ENCODE measurements at places on chromosomes 2 and 18.
A peak's percentile ranks its signal among the peaks of the same experiment; 100 is the strongest.

- no peak for DNase-seq
Observed at GRCh38 chr2:236629961-236630872, 60.6 kb downstream of the ACKR3 start.

DNA sequence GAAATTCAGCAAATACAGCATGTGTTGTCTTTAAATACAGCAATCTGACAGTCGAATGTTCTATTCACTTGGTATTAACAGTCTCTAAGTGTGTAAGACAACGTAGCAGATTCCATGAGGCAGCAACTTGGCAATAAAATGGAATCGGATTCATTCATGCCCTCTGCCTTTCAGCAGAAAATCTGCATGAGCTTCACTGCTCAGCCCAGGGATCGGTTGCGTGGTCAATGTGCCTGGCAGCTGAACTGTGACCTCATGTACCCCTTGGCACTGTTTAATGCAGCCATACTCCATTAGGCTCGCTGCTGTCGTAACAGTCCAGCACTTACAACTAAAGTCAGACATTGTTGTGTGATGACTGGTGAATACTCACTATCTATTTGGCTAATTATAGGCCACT, 17.7 kb upstream of the RGPD4 start:
- DNase-seq: no peak

- DNase-seq: no peak
Observed at GRCh38 chr2:23516520-23517256, 131.7 kb downstream of the KLHL29 start.

GRCh38 chr2:30072250-30072842, 74.5 kb upstream of the YPEL5 start:
- peak; percentile 39 for DNase-seq

DNA sequence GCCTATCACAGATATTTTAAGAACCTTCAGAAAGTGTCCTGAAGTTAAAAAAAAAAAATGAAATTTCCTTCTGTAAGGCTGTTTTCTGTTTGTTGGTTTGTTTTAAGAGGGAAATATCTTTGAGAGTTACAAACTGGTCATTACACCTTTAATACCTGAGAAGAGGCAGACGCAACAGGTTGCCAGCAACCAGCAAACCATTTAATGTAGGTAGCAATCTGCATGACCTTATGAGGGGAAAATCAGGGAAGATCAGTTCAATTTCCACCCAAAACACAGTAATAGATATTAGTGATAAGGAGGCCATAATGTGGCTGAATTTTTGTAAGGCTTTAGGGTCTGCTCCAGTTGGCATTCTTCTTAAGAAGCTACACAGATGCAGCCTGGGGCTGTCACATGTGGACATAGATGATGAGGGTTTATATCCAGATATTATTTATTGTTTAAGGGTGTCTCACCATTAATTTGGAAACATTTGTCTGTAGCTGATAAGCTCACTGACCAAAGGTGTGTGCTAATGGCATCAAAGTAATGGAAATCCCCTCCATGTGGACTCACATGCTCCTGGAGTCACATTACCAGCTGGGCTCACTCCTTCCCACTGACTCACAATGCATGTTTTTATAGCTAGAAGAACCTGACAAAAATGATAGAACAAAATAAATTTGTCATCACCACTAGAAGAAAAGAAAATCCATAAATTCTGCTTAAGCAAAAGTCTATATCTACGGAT, 83.5 kb upstream of the DTNA start:
- no peak for DNase-seq

- DNase-seq: no peak
Observed at GRCh38 chr2:17416884-17417391, 101.3 kb downstream of the RAD51AP2 start.

GRCh38 chr18:4270988-4271387, 184.1 kb downstream of the DLGAP1 start:
- no peak for DNase-seq

DNA sequence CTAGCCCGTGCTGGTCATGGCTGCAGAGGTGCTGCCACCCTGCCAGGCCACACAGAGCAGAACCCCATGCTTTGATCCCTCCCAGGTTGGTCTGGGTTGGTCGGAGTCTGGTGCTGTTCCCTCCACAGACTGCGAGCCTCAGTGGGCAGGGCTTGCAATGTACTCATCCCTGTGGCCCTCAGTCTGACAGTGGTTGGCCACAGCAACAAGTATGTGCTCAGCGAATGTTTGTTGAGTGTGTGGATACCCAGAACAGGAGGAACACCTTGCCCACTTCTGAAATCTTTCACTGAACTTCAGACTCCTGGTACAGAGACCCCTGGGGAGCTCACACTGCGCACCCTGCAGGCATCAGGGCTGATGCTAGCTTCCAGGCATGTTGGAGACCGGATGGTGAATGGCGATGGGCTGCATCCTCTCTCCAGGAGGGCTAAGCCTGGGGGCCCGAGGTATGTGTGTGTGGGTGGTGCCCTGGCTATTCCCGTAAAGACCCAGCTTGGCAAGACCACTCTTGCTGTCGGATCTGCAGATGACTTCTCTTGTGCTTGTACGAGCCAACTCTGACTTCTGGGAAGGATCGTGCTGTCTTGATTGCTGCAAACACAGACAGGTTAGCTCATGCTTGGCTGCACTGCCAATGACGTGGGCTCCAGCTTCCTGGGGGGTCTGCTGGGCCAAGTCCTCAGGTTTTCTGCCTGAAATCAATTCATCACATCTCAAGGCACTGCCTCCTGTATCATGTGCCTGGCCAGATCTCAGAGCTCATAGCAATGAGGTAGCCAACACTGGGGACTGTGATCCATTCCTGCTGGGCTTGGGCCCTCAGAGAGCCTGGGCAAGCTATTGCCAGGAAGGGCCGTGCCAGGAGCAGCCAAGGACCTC, 43.7 kb downstream of the RHOB start:
- DNase-seq: no peak

DNA sequence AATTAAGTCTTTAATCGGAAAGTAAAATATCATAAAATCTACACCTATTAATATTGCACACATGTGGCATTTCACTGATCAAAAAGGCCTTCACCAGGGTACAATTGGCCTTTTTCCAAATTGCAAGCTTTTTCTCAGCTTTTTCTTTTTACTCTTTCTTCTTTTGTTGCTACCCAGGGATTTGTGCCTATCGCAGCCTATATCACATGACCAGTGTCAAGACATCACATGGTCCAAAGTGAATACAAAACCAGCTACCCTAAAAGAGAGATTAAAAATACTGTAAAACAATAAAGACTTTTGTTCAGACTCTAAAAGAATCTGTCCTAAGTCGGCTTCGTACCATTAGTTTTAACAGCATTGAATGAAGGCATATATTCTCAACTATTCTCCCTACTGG, 15.0 kb upstream of the OTX1 start:
- DNase-seq: no peak

- DNase-seq: no peak
Observed at GRCh38 chr2:10036095-10036884, 7.1 kb upstream of the KLF11 start.

GRCh38 chr18:58321986-58322385, 278.0 kb downstream of the NEDD4L start:
- DNase-seq: peak; percentile 11

- DNase-seq: no peak
Observed at GRCh38 chr2:133557614-133558013, 10.6 kb downstream of the NCKAP5 start.

DNA sequence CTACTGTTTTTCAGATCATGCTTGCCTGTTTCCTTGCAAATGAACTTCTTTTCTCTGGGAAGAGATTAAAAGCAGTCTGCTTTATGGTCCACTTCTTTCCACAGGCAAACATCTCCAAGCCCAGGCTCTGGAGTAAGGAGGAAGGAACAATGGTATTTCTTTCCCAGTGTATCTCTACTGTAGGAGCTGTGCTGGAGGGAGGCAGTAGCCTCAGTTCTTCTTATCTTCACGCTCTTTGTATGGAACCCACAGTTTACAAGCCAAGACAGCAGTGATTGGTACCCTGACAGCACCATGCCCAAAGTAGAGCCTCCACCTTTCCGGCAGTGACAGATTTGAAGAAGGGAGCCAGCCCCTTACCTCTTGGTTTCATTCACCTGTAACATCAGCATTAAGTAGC, 35.2 kb downstream of the SPOPL start:
- no peak for DNase-seq

GRCh38 chr18:48996901-48997463, 46.2 kb upstream of the SMAD7 start:
- peak; percentile 67 for DNase-seq

GRCh38 chr18:8367217-8367988, 241.8 kb upstream of the RAB12 start:
- no peak for DNase-seq

- DNase-seq: no peak
Observed at GRCh38 chr2:124796647-124797046, 771.6 kb downstream of the CNTNAP5 start.

GRCh38 chr18:70659036-70659925, 370.4 kb downstream of the SOCS6 start:
- peak; percentile 88 for DNase-seq

DNA sequence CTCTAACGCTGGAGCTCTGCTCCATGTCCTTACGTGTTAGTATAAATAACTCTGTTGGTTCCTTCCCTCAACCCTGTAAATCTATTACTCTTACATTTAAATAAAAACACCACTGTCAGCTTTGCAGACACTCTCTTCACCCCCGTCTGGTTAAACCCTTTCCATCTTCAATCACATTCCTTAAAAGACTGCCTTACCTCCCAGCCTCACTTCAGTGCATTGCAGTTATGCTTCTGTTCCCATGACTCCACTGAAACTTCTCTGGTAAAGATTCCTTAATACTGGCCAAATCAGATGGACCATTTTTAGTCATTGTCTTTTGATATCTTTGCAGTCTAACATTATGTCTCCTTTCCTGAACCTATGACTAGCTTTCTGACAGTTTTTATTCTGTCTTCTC, 61.7 kb downstream of the EML4 start:
- no peak for DNase-seq

DNA sequence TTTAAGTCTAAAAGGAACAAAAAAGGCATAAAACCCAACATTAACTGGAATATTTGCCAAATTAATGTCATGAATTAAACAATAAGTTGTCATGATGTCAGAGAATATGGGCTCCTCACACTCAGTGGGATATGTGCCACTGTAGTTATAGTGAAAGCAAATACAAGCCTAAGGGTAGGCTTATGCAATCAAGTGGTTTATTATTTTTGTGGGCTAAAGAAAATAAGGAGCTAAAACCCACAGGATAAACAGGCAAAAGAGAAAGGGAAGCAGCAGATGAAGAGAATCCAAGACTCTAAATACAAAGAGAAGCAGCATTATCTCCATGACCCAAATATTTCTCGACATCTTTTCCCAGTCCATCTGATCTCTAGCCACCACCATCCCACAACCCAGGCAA, 17.5 kb downstream of the YWHAQ start:
- no peak for DNase-seq

DNA sequence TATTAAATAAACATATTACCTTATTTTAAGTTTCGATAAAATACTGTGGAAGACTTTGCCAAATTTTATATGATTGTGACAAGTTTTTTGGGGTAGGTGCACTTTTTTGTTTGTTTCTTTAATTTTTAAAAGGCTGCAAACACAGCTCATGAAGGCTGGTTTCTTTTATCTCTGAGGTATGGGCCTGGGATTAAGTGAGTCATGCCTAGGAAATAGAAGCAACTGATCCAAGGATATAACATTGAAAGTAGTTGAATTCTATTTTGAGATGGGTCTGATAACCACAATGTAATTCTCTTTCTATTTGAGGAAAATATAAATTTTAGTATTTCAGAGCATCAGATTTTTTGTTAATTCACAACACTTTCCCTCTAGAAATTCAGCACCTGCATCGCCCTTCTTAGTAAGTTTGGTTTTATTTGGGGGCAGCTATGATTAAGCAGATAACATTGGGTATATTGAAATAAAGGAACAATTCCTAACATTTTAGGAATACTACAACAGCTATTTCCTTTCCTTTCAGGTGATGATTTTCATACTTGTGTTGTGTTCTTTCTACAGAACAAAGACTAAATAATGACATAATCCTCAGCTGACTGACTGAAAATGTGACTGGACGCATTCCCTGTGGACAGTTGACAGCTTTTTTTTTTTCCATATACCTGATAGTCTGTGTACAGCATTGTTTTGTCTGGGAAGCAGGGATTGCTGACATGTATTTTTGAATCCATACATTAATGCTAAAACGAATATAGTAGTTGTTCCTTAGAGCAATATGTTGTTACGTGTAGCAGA, 16.8 kb downstream of the RBM45 start:
- no peak for DNase-seq

- DNase-seq: no peak
Observed at GRCh38 chr18:23502516-23503037, 734 bp upstream of the RMC1 start.

DNA sequence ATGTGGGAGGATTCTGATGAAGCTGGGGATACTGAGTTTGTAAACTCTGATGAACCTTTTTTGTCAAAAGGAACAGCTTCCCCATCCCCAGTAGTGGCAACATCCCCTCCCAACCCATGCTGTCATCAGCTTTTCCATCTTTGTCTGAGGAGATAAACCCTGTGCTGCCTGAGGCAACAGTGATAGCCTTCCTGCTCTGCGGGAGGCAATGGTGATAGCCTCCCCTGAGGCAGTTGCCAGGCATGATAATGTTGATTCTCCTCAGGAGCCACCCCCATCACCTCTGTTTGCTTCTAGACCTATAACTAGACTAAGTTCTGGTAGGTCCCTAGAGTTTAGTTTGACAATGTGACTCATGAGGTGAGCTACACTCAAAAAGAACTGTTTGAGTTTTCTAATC, 97.5 kb downstream of the ERBB4 start:
- no peak for DNase-seq

- DNase-seq: no peak
Observed at GRCh38 chr2:158777077-158777476, 18.0 kb upstream of the DAPL1 start.

- no peak for DNase-seq
Observed at GRCh38 chr2:80001701-80002101, 302.9 kb downstream of the LRRTM1 start.

DNA sequence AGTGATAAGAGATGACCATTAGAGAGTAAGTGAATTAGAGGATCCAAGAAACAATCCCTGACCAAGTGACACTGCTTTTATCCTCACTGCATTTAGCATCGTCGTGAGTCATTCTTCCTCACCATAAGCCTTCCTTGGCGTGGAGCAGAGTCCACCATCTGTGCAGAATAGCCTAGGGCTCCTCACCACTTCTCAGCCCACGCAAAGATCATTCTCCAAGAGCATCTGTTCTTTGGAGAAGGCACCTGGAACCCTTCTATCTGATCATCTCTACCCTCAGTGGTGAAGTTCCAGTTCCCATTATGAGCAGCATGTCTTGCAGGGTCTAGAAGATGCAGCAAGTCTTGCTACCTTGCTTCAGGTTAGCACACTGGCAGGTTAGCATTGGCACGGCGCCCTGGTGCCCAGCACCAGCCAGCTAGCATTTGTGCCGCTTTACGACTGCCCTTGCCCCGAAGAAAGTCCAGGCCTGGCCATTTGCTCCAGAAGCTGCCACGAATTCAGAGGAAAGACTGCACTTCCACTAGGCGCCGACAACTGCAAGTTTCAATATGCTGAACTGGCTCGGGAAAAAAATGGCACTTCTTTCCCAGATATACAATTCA, 225.8 kb downstream of the TTC32 start:
- no peak for DNase-seq

- no peak for DNase-seq
Observed at GRCh38 chr2:99275882-99276281, 20.4 kb upstream of the LYG2 start.

GRCh38 chr2:160533482-160533881, 39.9 kb upstream of the RBMS1 start:
- DNase-seq: no peak

GRCh38 chr2:127810156-127810618, 784 bp downstream of the WDR33 start:
- DNase-seq: no peak

Measured in Jurkat, Clone E6-1 (cell line).